ENCODE measurements at places on chromosomes 5 and 9. TPM values are rescaled to one million over a fixed set of nuclear protein-coding genes. Genes with fewer than 3 reads are reported as not detected.

Gene ANKRD18A
- total RNA-seq: 6.0 TPM

Gene GMCL2
- total RNA-seq: not detected

Gene RAB24
- total RNA-seq: 26.3 TPM

Gene SLC12A7
- 29.0 TPM for total RNA-seq

Gene CCDC183
- 0.72 TPM for total RNA-seq

Gene ENTPD8
- total RNA-seq: not detected

- peaks cover 8% of the 10 kb centered on the region for H3K27me3 ChIP-seq
- peaks cover 16% of the 10 kb centered on the region for H3K4me1 ChIP-seq
- H3K36me3 ChIP-seq: no peaks in the 10 kb centered on the region
- DNase-seq: no peak
- peak overlapping the region; percentile 75 for H3K4me3 ChIP-seq
These were observed 565.5 kb upstream of the DMAC1 start for GRCh38 chr9:8365029-8365428.

- H3K4me1 ChIP-seq: no peaks in the 10 kb centered on the region
- no peaks in the 10 kb centered on the region for H3K36me3 ChIP-seq
- H3K4me3 ChIP-seq: no peak overlapping the region
- H3K27ac ChIP-seq: no peak overlapping the region
- no peak for DNase-seq
These were observed 338.1 kb downstream of the DMRT2 start for GRCh38 chr9:1388216-1388615.

- H3K36me3 ChIP-seq: no peaks in the 10 kb centered on the region
- no peak for DNase-seq
- H3K27me3 ChIP-seq: no peaks in the 10 kb centered on the region
These were observed 1113.3 kb downstream of the PTPRD start for GRCh38 chr9:9499546-9499945.

DNA sequence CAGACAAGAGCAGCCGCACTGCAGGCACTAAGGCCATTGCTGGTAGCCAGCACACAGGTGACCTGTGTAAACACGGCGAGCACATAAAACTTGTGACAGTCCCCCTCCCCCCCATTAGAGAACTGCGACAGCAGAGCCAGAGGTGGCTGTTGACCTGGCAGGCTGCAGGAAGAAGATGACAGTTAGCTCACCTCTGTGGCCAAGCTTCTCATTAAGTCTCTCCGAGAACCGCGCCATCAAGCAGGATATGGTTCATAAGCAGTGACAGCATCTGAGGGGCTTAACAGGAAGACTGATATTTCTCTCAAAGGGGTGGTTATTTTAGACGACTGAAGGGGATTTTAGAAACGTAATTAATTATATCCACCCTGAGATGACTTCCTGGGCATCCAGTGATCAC is 5.2 kb downstream of the SURF4 start:
- H3K36me3 ChIP-seq: peaks cover 64% of the 10 kb centered on the region
- peaks cover 75% of the 10 kb centered on the region for H3K4me1 ChIP-seq
- peak overlapping the region; percentile 100 for H3K27ac ChIP-seq
- DNase-seq: peak; percentile 59
- peak overlapping the region; percentile 96 for H3K4me3 ChIP-seq

- no peak overlapping the region for H3K4me3 ChIP-seq
- DNase-seq: no peak
- H3K4me1 ChIP-seq: no peaks in the 10 kb centered on the region
- H3K27ac ChIP-seq: no peak overlapping the region
- no peaks in the 10 kb centered on the region for H3K36me3 ChIP-seq
- H3K27me3 ChIP-seq: no peaks in the 10 kb centered on the region
These were observed 115.7 kb upstream of the SMC2 start for GRCh38 chr9:103978396-103978795.

GRCh38 chr5:94969174-94969573 is 315.7 kb downstream of the MCTP1 start:
- no peak overlapping the region for H3K4me3 ChIP-seq
- H3K27ac ChIP-seq: no peak overlapping the region
- H3K36me3 ChIP-seq: no peaks in the 10 kb centered on the region
- no peaks in the 10 kb centered on the region for H3K4me1 ChIP-seq
- H3K27me3 ChIP-seq: peaks cover 6% of the 10 kb centered on the region
- DNase-seq: no peak

DNA sequence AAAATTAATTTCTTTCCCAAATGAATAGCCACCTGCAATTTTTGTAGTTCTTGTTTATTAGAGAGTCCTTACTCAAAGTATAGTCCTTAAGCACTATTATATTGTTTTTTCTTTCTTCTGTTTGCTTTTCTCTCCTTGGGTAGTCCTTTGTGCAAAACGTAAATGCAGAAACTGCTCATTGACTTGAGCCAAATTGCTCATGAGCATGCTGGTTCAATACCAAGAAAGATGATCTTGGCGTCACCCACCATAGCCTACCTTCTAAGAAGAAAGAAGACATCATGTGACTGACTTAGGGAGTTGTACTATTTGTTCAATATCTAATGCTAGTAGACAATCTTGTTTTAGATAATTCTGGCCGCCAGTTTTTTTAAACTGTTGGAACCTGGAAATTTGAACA is 248.8 kb upstream of the DMRT1 start:
- H3K4me3 ChIP-seq: no peak overlapping the region
- H3K36me3 ChIP-seq: no peaks in the 10 kb centered on the region
- no peak overlapping the region for H3K27ac ChIP-seq
- no peaks in the 10 kb centered on the region for H3K27me3 ChIP-seq

DNA sequence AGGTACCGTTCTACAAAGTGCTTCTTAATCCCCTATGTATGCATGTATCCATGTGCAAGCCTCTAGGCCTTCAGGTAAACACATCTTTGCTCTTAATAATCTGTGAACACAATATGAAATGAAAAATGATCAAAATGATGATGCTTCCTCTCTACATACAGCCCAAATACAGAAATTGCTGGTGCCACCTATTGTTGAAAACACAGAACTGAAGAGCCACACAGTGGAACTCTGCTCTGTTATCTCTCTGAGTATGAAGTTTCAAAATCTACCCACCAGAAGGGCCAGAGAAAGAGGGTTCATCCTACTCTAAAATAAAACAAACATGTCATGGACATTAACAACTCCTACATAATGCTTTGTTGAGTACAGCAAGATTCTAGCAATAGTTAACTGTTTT is 71.3 kb downstream of the GLIS3 start:
- H3K36me3 ChIP-seq: no peaks in the 10 kb centered on the region
- DNase-seq: no peak
- peaks cover 22% of the 10 kb centered on the region for H3K4me1 ChIP-seq
- H3K27ac ChIP-seq: no peak overlapping the region

- no peak for DNase-seq
- peaks cover 27% of the 10 kb centered on the region for H3K36me3 ChIP-seq
- peaks cover 45% of the 10 kb centered on the region for H3K4me1 ChIP-seq
- H3K27ac ChIP-seq: no peak overlapping the region
- H3K27me3 ChIP-seq: no peaks in the 10 kb centered on the region
These were observed 10.3 kb downstream of the GOLPH3 start for GRCh38 chr5:32163785-32164184.

DNA sequence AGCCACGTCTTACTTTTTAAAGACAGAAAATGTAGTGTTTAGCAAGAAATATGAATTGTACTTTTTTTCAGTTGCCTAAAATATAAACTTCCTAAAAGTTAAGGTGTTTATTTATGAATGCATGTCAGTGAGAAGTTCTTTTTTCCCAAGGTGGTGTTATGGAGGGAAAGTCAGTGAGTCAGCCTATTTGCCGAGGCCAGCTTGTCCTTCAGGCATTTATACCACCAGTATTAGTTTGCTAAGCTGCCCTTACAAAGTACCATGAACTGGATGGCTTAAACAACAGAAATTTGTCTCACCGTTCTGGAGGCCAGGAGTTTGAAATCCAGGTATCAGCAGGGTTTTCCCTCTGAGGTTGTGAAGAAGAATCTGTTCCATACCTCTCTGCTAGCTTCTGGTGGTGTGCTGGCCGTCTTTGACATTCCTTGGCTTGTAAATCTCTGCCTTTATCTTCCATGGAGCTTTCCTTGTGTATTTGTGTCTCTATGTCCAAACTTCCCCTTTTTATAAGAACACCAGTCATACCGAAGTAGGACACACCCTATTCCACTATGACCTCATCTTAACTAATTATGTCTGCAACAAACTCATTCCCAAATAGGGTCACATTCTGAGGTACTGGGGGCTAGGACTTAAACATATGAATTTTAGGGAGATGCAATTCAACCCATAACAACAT is 38.4 kb downstream of the PRKACG start:
- peak overlapping the region; percentile 5 for H3K27ac ChIP-seq
- no peak for DNase-seq
- H3K36me3 ChIP-seq: peaks cover 5% of the 10 kb centered on the region

DNA sequence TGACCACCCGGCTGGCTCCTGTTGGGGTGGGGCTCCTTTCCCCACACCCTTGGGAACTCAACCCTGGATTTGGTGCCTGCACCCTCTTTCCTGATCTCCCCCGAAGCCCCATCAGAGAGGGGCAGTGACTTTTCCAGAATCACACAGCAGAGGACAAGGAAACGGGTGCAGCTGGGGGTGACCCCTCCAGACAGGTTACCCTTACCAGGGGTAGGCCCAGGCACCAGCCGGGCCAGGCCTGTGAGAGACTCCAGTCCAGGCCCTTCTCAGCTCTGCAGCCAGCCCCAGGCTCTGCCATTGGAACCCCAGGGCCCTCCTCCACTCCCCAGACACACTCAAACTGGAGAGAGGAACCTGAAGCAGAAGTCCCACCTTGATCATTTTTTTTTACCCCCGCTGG is 19.0 kb upstream of the PHYHD1 start:
- no peaks in the 10 kb centered on the region for H3K36me3 ChIP-seq
- no peaks in the 10 kb centered on the region for H3K27me3 ChIP-seq
- H3K4me3 ChIP-seq: peak overlapping the region; percentile 73

- H3K27me3 ChIP-seq: no peaks in the 10 kb centered on the region
- H3K4me3 ChIP-seq: no peak overlapping the region
- no peak overlapping the region for H3K27ac ChIP-seq
- DNase-seq: no peak
- H3K36me3 ChIP-seq: no peaks in the 10 kb centered on the region
These were observed 51.1 kb downstream of the DAP start for GRCh38 chr5:10709933-10710332.
